Dorsolateral prefrontal cortex (tissue), 122 donors: ENCODE measurements at places on chromosomes 4 and X. TPM values are rescaled to one million over a fixed set of nuclear protein-coding genes. Genes with fewer than 3 reads are reported as not detected.

- DNase-seq, result no peak
Measured at GRCh38 chr4:113682730-113683537, 78.6 kb downstream of the CAMK2D start.

GRCh38 chrX:106949366-106949765, 29.2 kb downstream of the CLDN2 start:
- no peak for DNase-seq

DNA sequence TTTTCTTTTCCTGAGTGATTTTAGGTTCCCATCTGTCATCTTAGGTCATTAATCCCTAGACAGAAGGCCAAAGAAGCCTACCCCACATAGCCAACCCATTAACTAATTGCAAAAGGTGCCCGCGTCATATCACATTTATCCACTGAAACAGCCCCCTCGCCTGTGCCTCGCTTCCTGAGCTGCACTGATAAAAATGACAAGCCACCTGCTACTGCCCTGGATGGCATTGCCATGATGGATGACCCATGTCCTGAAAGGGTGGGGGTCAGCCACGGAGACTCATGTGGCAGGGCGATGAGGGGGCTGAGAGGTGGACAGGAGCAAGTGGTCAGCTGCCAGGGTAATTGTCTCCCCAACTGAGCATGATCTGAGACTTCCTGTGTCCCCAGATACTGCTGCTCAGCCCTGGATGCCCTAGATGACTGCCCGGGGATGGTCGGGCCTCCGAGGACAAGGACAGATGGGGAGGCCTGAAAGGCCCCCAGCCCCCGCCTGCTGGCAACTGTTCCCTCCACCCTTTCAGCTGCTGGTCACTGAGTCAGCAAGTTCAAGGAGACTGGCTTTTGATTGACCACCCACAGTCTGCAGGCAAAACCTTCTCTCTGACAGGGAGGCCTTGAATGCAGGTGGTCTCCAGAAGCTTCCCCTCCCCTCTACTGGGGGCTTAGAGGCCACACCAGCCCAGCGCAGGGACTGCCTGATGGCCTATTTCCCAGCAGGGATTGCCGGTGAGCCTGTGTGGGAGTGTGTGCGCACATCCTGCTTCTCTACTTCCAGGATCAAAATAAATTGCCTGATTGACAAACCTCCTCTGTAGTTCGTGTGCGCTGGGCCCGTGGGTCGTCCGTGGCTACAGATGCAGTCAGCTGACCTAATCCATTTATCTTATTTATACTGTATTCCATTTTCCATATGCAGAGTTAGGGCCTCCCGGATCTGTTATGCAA, 496.3 kb downstream of the BCOR start:
- no peak for DNase-seq

- no peak for DNase-seq
Measured at GRCh38 chr4:183255487-183255886, 64.6 kb downstream of the CLDN22 start.

PGAM4 gene
- total RNA-seq, result not detected

DCHS2 gene
- 18.2 TPM for total RNA-seq

SPANXN4 gene
- not detected for total RNA-seq
